ENCODE measurements at places on chromosomes 2 and 18.

GRCh38 chr2:183375821-183376220 is 251.6 kb downstream of the NUP35 start:
- no peak for DNase-seq

DNA sequence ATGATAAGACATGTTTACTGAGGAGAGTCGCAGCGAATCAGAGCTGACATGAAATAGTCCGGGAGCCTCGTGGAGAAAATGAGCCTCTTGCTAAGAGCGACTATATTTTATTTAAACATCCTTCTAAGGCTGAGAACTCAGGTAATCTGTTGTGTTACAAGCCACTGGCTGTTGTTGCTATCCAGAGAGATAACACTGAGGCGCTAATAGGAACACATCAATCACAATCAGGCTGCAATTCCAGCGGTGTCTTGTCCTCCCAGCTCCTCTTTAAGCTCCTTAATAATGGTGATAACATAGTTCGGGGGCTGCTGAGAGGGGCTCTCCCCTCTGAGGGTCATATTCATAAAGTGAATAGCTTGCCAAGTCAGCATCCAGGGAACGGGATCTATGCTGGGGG is 95.1 kb downstream of the INSIG2 start:
- no peak for DNase-seq

DNA sequence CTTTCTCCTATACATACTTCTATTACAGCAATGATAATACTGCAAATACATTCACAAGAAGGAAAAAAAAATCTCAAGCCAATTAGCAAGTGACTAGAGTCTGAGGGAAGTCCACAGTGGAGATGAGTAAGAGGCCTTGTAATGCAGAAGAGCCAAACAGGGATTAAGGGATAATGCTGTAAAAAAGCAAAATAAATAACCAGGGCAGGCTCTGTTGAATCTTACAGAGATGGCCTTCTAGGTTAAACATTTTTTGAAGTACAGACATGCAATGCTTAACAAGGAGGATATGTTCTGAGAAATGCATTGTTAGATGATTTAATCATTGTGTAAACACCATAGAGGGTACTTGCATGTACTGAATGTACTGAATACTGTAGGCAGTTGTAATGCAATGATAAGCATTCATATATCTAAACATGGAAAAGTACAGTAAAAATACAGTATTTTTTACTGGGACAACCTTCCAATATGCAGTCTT is 122.1 kb upstream of the RMDN2 start:
- no peak for DNase-seq

GRCh38 chr2:173264603-173265366 is 89.9 kb upstream of the CDCA7 start:
- DNase-seq, result no peak

Data from H1 (cell line).